HS-5 (cell line): ENCODE measurements at places on chromosomes 11 and 22.

DNA sequence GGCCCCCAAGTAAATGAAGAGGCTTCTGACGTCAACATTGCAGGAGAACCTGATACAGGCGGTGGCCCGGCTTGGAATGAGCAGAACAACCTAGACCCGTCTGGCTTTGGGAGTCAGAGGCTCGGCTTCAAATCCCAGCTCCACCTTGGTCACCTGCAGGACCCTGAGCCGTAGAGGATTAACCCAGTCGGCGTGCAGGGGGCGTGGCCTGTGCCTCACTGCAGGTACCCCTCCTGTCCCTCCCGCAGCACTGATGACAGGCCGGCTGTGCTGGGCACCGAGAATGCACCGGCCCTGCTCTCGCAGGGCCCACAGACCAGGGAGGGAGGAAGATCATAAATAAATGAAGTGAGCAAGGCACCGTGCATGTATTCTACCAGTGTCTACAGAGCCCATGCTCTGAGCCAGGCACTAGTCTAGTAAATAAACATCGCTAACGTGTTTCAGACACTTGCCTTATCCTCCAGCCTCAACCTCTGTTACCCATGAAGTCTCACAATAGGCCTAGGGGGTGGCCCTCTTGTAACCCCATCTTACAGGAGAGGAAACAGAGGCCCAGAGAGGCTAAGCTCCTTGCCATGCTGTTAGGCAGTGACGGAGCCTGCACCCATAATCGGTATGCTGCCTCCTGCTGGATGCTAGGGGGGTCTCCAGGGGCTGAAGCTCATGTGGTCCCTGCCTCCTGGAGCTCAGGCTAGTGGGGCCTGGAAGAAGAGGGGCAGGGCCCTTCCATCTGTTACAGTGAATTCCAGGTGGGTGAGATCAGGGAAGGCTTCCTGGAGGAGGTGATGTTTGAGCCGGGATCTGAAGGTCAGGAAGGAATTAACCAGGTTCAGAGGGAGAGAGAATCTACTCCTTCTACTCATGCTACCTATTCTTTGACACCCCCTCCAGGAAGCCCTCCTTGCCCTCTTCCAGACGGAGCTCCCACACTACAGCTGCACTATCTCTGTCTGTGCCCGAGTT is 53.4 kb downstream of the RTL6 start:
- DNase-seq, result no peak

GRCh38 chr22:48522271-48522670 is 1305.4 kb downstream of the BRD1 start:
- no peak for DNase-seq

- DNase-seq, result no peak
Measured at GRCh38 chr22:43474161-43475101, 62.6 kb downstream of the MPPED1 start.

GRCh38 chr11:94199136-94200130 is 70.8 kb downstream of the PANX1 start:
- no peak for DNase-seq

GRCh38 chr11:11072067-11072466 is 214.2 kb upstream of the ZBED5 start:
- DNase-seq, result no peak

DNA sequence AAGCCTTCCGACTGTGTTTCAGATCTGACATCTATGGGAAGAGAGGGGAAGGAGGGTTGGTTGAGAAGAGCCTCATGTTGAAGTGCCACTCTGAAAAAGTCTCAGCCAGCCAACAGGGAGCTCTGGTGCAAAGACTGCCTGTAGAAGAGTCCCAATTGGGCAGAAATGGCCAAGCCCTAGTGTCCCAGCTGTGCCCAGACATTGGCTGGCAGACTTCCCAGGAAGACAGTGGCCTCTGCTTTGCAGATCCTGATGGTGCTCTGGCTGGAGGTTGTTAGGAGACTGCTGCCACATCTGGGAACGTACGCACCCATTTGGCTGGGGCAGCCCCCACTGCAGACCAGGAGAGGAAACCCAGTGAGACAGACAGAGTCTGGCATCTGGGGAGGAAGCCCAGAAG is 3.2 kb upstream of the PLA2G3 start:
- no peak for DNase-seq

GRCh38 chr11:6417907-6418556 is 862 bp downstream of the APBB1 start:
- DNase-seq, result no peak

GRCh38 chr11:114595571-114595970 is at the start of gene NXPE4:
Gene NXPE4 (minus strand): TSS chr11:114595786. CDS start chr11:114594759, 1,027 bp downstream.
- DNase-seq, result no peak

DNA sequence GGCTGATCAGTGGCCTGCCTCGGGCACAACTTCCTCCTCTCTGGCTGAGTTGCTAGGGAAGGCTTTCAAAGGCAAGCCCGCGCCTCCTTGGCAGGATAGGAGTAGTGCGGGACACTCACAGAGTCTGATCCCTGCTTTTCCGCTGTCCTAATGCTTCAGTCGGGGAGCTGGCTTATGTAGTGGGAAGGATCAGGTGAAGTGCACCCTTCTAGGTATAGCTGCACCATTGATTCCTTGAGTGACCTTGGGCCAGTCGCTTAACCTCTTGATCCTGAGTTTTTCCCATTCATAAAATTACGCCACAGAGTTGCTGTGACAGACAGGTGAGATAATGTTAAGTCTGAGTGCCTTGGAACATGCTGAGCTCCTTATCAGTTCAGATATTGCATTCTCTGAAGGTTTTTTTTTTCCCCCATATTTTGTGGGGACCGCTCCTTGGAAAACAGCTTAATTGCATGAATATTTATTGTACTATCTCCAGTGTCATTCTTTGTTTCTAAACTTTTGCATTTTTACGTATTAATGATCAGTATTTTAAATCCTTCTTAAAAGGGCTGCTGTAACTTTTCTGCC is 961 bp downstream of the IPO7 start:
- no peak for DNase-seq

DNA sequence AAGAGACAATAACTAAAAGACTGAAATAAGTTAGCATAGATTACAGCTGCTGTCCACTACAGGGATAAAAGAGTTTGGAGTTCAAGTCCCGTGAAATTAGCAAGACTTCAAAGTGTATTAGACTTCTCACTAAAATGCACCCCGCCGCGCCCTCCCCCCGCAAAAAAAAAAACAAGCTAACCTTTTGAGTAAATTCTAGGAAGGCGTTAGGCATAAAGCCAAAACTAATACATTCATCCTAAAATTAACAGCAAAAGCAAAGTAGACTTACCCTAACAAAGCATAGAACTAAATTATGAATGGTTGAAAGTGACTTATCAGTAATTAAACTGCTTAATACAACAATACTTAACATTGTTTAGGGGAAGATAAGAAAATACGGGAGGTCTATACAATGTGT is 581.0 kb upstream of the CHORDC1 start:
- no peak for DNase-seq

DNA sequence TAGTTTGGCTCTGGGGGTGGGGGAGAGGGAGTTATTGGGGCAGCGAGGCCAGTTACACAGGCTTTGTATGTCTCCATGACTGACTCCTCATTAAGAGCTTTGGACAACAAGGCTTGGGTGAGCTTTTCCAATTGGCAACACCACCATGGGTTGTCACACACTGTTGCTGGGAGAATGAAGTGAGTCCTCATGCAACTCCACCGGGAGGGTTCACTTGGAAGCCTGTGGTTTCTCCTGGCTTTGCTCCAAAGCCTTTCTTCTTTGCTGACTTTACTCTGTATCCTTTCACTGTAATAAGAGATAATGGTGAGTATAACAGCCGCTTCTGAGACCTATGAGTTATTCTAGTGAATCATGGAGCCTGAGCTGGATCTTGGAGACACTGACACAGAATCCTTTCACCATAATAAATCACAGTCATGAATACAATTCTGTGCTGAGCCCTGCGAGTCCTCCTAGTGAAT is 24.9 kb downstream of the EIF3F start:
- peak; percentile 92 for DNase-seq

- DNase-seq, result no peak
Measured at GRCh38 chr22:38314051-38314932, 2.9 kb downstream of the CSNK1E start.
